ENCODE measurements at places on chromosomes 2 and 18.
A peak's percentile ranks its signal among the peaks of the same experiment; 100 is the strongest.

- DNase-seq = peak; percentile 55
These were observed 2.9 kb upstream of the MRPL44 start for GRCh38 chr2:223954401-223954800.

- no peak for DNase-seq
These were observed 2.7 kb downstream of the TMEM163 start for GRCh38 chr2:134715932-134716643.

- DNase-seq = no peak
These were observed 96.6 kb downstream of the MBD2 start for GRCh38 chr18:54127759-54128378.

DNA sequence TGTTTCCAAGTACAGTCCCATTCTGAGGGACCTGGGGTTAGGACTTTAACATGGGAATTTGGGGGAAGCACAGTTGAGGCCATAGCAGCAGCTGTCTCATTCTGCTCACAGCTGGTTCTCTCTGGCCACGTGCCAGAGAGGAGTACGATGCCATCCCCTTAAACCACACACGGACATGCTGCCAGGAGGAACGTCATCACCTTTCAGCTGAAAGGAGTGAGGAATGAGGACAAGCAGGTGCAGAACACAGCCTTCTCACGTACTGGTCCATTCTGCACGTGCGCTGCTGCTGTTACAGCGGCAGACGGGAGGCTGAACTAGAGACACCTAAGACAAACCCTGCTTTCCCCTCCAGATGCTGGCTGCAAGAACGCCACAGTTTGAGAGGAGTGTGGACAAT lies 33.5 kb downstream of the ODC1 start:
- DNase-seq = no peak

- no peak for DNase-seq
These were observed 73.3 kb upstream of the PPP1CB start for GRCh38 chr2:28678175-28678855.

- peak; percentile 20 for DNase-seq
These were observed 66.2 kb downstream of the HNMT start for GRCh38 chr2:138030459-138030858.

GRCh38 chr2:74194799-74195198 lies 3.6 kb upstream of the MTHFD2 start:
- DNase-seq = no peak

DNA sequence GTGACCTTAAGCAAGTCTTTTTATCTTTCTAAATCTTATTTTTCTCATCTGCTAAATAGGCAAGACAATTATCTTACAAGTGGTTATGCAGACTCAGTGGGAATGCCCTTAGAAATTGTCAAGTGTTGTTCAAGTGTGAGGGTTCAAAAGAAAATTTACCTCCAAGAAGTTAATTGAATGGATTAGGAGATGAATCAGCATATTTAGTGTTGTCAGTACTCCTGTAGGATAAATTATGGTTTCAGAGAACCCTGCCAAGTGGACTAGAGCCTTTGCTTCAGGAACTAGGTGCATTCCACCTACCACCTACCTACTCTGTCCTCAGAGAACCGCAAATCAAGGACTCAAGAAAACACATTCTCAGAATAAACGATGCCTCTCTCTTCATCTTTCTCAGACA lies 69.8 kb upstream of the KCTD1 start:
- DNase-seq = no peak

DNA sequence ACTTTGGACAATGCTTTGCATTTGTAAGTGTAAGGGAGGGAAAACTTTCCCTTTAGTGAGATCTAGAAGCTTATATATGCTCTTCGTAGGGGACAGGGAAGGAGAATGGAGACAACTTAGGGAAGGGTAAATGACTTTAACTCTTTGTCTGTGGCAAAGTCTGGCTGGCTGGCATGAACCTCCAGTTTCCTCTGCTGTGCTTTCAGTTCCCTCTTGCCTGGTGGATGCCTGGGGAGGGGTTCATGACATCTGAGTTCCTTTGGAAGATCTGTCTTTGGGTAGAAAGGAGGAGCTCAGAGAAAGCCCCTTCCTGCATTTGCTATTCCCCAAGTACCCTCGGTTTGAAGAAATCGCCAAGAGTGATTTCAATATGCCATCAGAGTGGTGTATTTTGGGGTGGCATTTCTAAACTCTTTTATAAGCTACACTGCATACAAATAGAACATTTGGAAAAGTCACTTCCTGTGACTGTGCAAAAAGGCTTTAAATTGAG lies 143.6 kb downstream of the VAPA start:
- no peak for DNase-seq

DNA sequence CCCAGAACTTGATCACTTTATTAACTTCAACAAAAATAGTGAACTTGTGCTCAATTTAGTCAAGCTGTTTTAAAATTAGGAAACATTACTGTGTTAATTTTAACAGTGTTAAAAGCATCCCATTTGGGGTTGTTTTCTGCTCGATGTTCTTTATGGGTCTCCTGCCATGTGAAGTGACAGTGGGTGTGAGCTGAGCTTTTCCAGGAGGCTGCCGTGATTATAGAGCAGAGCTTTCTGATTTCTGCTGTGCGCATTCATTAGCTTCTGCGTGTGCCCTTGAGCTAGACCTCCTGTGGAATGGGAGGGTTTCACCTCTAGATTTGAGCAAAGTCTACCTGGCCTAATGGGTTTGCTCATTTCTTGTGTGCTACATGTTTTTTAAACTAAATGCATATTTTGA lies 121.5 kb downstream of the WDSUB1 start:
- DNase-seq = no peak

- DNase-seq = peak; percentile 10
These were observed 117.3 kb downstream of the GALR1 start for GRCh38 chr18:77366720-77367641.

DNA sequence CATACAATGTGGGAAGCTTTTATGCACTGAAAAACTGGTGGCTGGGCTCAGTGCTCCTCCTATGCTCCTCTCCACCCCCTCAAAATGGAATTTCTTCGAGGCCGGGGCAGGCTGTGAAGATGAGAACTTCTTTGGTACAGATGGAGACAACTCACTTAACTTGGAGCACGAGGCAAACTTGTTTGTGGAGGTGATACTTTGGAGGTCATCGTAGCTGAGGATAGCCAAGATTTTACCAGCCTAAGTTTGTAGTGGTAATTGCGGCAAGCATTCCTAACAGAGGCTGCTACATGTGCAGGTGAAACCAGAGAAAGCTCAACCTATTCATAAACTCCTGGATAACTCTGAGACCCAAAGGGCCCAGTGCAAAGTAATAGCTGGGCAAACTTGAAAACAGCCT lies 13.6 kb downstream of the NDUFS1 start:
- DNase-seq = no peak

DNA sequence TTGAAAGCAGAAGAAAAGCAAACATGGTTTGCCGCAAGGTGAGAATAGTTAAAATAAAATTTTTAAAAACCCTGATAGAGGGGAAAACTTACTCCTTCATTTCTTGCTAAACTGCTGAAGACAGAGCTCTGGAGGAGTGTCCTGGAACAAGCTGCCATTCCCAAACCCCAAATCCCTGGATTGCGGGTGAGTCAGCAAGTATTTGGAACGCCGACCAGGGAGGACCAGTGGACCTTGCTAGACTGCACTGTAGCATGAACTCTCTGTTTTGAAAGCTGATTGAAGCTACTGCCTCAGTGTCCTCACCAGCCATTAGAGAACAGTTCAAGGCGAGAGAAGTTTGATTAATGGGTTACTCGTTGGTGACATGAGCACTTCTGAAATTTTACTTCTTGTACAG lies 99.4 kb upstream of the RASGRP3 start:
- no peak for DNase-seq

DNA sequence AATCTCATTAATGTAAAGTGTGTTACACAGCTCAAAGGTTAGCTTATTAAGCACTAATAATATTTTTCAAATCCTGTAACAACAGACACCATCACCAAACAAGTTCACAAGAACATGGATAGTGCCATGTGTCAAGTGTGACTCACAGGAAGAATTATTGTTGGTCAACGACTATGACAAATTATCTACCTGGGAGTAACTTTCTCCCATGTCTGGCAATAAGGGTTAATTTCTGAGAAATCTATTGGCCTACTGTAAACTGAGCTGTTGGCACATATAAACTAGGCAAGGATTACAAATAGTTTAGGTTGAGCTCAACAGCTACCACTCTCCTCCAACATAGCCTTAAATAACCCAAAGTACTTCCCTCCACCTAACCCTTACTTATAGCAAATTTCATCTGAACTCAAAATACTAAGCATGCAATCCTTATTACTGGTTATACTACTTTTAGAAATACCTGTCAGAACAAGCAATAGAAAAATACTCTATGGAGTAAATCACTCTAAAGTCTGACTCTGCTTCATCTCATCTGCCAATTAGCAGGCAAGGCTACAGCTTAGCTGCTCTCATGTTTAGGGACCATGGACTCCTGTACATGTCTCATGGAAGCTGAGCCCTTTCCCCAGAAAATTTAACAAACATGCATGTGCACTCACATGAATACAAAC lies 223.0 kb downstream of the NBAS start:
- DNase-seq = no peak

GRCh38 chr18:71293322-71293721 lies 1004.5 kb downstream of the SOCS6 start:
- DNase-seq = no peak

- peak; percentile 63 for DNase-seq
These were observed at the start of gene KCNE4 for GRCh38 chr2:223051693-223052289. KCNE4 (plus strand) TSS chr2:223052190; CDS start chr2:223052831, 641 bp downstream.

DNA sequence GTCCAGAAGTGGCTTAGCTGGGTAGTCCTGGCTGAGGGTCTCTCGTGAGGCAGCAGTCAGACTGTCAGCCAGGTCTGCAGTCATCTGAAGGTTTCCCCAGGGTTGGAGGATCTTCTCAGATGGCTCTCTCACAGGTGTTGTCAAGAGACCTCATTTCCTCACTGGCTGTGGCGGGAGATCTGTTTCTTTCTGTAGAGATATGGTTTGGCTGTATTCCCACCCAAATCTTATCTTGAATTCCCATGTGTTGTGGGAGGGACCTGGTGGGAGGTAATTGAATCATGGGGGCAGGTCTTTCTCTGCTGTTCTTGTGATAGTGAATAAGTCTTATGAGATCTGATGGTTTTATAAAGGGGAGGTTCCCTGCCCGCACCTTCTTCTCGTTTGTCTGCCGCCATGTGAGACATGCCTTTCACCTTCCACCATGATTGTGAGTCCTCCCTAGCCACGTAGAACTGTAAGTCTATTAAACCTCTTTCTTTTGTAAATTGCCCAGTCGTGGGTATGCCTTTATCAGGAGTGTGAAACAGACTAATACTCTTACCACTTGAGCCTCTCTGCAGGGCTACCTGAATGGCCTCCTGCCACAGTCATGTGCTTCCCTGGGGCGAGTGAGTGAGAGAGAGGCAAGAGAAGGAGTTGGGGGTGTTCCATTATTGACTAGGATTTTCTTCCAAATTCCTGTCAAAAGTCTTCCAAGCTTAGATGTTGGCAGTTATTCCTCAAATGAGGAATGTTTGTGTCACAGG lies 23.6 kb downstream of the MALT1 start:
- no peak for DNase-seq

- DNase-seq = no peak
These were observed 2.8 kb upstream of the SGO2 start for GRCh38 chr2:200523158-200523557.

DNA sequence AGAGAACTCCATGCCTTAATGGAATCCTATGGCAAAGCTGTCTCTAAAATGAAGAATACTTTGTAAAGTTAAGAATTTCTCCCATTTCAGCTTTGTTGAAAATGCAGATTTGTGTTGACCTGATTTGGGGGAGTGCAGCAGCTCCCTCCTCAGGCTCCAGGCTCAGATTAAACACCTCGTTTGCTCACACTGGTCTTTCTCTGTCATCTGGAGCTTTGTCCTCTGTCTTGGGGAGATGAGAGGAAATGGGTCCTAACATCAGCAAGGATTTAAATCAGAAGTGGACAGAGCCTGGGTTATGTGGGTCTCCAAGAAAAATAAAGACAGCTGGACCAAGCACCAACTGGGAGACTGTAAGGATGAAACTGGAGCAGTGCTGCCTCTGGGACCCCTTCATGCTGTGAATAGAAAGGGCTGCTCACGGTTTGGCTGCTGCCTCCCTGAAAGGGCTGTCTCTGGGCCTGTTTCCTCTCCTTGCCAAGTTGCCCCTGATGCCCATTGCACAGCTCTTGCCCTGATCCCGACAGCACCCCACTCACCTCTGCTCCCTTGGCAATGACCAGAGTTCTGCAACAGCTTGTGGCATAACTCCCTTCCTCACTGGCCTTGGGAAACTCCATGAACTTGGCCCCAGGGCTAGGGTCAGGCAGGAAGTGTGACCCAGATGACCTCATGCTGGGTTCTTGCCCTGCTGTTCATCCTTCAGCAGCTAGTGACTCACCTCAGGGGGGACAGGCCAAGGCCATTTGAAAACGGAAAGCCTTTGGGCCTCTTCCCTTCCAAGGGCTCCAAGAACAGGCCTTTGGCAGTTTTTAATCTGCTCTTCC lies 197.2 kb downstream of the CYP26B1 start:
- no peak for DNase-seq

DNA sequence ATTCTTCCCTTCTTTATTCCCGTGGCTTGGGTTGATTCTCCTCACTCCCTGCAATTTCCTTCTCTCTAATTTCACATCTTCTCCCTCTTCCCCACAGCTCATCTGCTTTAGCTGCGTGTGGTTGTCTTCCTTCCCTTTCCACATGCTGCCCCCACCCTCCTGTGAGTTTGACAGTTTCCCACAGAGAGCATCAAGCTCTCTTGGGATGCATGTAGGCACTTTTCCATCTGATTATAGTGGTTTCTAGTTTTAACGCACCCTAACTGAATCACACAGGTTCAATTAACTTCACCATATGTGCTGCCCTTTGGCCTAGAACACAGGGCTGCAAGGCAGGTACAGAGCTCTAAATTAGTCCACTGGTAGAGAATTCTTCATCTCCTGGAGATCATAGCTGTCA lies 110.5 kb downstream of the TACR1 start:
- DNase-seq = no peak

DNA sequence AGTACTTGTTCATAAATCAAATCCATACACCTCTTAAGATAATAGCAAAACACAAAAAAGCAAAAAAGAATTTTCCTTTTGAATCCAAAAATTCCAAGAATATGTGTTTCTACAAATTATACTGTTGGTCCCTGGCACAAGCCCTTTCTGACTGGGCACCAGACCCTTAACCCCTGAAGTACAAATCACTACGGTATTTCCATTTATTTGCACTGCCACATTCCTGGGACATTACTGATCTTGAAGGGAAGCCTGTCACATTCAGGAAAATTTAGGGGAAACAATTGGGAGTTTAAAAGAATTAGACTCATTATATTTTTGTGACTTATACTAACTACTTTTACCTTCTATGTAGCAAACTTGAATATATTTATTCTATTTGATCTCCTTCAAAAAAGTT lies 98.8 kb downstream of the ZNF521 start:
- no peak for DNase-seq

DNA sequence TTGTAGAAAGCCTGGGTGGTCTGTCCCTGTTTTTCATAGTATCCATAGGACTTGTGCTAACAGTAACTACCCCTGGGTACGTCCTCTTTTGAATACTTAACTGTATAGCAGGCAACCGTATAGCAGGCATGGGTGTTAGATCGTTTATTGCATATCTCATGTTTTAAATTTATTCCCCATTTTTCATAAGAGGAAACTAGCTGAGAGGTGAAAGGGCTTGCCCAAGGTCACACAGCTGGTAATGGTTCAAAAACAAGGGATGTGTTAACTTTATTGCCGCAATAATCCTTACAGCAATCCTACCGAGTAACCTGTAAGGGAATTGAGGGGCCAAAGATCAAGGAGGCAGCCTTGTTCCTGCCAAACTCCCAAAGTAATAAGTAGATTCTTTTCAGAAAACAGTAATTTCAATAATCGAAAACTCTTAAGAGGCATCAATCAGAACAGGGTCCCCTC lies 990 bp upstream of the MGAT4A start:
- no peak for DNase-seq

- DNase-seq = peak; percentile 90
These were observed 40.2 kb upstream of the EML4 start for GRCh38 chr2:42128721-42129486.

Measured in fibroblast of skin of left quadriceps (primary cell).